Activated CD4-positive, alpha-beta T cell treated with anti-CD3 and anti-CD28 coated beads, Interleukin-2, amount 10 ng/mL, durations not matched to agents 7 days and 5 days (primary cell): ENCODE measurements at places on chromosomes 13 and 19. TPM values are rescaled to one million over a fixed set of nuclear protein-coding genes. Genes with fewer than 3 reads are reported as not detected.

DNA sequence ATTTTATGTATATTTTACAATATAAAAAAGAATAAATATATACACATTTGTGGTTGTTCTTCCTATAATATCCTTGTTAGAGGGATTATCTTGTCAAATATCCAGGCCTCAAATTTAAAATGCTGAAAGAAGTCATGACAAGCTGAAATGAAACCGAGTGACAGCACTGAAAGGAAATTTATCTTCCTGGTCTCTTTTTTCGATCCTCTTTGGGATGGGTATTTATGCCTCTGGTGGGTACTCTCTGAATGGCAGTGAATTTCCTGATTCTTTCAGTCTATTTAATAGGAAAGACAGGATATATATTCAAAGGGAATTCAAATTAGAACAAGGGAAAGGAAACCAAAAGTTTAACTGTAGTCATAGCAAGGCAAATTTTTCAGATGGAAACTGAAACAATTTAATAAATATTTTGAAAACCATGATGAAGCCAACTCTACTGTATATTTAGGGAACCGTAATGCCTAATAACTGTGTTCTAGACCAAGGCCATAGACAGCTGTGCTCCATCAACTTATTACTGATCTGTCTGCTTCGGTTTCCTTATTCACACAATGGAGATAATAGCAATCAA lies 97.9 kb downstream of the DLEU7 start:
- DNase-seq, result no peak

DNA sequence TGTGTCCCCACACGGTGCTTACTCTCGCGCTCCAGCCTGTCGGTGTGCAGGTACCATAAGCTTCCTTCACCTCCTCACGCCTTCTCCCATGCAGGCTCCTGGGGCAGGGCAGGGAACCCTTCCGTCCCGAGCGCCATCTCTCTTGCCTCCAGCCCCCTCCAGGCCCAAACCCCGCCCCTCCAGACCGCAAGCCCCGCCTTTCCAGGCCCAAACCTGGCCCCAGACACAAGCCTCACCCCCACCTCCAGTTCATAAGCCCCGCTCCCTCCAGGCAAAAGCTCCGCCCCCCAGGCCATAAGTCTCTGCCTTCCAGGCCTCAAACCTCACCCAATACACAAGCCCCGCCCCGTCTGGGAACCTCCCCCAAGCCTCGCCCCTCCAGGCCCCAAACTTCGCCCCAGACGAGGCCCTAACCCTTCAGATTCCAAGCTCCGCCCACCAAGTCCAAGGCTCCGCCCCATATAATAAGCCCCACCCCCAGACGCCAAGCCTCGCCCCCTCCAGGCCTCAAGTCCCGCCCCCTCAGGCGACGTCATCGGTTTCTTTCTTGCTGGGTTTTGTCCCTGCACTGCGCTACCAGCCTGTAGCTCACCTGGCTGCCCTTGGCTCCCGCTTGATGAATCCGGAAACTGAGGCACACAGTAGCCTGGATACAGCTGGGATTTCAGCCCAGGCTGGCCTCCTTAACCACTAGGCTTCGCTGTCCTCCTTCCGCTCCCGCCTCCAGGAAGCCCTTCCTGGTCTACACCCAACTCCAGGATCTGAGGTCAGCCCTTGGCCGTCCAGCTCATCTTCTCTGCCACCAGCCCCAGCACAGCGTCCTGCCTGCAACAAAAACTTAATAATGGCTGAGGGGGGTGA lies 16.1 kb downstream of the MKNK2 start:
- peak; percentile 71 for DNase-seq

DNA sequence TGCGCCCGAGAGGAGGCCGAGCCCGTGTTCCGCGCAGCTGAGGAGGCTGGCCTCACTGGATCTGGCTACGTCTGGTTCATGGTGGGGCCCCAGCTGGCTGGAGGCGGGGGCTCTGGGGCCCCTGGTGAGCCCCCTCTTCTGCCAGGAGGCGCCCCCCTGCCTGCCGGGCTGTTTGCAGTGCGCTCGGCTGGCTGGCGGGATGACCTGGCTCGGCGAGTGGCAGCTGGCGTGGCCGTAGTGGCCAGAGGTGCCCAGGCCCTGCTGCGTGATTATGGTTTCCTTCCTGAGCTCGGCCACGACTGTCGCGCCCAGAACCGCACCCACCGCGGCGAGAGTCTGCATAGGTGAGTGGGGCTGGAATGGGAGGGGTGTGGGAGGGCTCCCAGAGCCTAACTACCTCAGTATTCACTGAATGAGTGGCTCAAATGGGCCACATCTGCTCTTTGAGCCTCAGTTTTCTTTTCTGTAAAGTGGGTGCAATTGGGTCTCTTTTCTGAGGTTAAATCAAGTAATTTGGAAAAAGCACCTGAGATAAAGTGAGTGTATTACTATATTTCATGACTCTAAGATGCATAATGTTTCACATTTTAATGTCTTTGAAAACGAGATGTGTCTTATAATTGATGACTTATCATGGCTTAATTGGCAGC lies 11.7 kb downstream of the GRIN2D start:
- no peak for DNase-seq

- DNase-seq, result peak; percentile 100
Measured at GRCh38 chr19:58400916-58401839, 5.7 kb downstream of the RNF225 start.

- no peak for DNase-seq
Measured at GRCh38 chr19:23832717-23833327, 74.1 kb upstream of the ZNF681 start.

GRCh38 chr13:112637017-112637801 lies 49.3 kb upstream of the TUBGCP3 start:
- no peak for DNase-seq

- DNase-seq, result peak; percentile 43
Measured at GRCh38 chr13:110421696-110422385, 114.8 kb downstream of the COL4A2 start.

ZNF568 gene
- total RNA-seq, result 6.8 TPM

GRCh38 chr13:112455476-112456059 lies 79.4 kb downstream of the SPACA7 start:
- no peak for DNase-seq

DNA sequence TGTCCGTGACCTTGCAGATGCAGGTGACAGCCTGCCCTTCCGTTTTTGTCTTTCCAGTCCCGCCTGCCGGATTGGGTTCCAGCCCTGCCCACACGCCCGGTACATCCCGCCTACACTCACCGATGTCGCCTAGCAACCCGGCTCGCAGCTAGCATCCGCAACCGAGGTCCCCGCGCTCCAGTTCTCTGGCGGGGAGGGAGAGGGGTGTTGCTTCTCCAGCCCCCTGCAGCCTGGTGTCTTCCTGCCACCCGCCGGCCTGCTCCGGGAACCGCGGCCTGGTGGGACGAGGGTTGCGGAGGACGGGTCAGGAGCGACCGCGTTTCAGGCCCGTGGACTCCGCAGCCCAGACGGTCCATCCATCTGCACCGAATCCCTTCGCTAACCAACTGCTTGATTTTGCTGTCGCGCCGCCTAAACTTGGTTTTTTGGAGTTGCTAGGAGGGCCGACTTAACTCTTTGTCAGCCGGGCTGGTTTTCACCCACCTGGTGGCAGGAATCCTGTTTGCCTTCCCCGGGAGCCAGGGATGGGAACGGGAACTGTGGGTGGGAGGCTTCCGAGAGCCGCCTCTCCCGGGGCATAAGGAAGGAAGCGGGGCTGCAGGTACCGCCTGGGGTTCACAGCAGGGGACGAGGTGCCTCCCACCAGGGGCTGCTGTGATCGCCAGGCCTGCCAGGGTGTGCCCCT lies 15.4 kb upstream of the MATK start:
- DNase-seq, result peak; percentile 76

DNA sequence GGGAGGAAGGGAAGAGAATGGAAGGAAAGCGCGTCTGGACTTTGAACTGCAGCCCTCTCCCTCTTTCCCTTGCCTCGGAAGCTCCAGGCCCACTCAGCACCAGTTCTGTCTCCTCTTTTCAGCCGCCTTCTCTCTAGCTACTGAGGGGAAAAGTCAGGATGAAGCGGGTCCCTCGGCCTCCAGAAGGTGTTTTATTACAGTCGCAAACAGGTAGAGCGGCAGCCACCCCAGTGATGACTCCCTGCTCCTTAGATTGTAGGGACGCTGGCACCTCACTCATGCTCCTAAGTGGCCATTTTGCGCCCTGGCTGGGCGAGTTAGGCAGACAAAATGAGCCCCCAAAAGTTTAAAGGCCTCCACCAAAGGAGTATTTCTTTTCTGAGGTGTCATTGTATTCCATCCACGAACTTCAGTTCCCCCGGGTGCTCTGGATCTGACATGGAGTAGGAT lies 954 bp upstream of the STK24 start:
- no peak for DNase-seq

GRCh38 chr19:32773126-32773525 lies 53.6 kb downstream of the TDRD12 start:
- DNase-seq, result no peak

KLC3 gene
- not detected for total RNA-seq

FCAR gene
- total RNA-seq, result not detected

- DNase-seq, result no peak
Measured at GRCh38 chr13:68927387-68928026, 1180.1 kb upstream of the ATXN8OS start.

DNA sequence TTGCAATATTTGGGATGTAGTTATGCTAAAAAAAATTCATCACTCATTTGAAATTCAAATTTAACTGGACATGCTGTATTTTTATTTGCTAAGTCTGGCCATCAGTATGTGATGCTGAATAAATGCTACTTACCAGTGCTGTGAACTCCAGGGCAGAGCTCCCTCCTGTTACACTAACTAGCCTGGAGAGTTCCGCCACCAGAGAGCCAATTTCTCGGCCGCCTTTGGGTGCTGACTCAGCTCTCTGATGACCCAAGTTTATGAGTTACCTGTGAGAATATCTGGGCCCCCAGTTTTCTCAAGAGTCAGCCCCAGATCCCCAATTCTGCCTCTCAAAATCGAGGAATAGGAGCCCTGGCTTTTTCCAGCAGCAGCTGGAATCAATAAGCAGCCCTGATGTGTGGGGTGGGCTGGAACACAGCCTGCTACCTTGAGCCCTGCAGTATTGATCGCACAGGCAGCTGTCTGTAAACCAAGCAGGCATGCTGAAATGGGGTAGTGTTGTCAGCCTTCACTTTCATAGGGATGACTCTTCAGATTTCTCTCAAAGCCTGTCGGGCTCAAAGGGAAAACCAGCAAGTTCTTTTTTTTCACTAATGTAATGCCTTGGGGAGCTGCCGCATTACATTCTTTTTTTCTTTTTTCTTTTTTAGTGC lies 113.7 kb downstream of the DNAJC15 start:
- DNase-seq, result no peak

DNA sequence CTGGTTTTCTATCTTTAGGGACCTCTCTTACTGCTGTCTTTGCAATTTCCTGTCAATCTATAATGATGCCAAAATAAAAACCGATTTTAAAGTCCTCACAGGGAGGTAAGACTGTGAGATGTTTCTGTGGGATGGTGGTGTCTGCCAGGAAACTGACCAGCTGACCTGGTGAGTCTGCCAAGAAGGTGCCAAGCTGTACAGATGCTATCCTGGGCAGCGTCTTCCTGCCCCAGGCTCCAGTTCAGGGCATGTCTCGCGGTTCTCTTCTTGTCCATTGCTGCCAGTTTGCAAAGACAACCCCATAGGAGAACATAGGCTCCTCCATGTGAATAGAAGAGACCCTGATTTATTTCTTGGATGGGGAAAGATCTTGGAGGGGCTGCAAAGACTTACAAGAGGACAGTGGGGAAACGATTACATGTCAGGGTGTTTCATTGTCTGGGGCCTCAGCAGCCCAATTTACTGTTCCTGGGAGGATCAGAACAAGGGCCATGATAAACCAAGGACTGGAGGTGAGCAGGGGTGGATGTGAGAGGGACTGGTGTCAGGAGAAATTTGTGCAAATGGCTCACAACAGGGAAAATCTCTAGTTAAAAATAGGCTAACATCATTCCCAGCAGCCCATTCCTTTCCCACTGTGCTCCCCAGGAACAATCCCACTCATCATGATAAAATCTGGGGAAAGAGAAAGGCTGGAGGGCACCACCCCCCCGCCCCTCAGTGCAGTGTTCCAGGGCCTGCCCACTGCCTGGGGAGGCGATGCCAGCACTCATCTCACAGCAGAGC lies 42.7 kb upstream of the VSTM2B start:
- no peak for DNase-seq

DNA sequence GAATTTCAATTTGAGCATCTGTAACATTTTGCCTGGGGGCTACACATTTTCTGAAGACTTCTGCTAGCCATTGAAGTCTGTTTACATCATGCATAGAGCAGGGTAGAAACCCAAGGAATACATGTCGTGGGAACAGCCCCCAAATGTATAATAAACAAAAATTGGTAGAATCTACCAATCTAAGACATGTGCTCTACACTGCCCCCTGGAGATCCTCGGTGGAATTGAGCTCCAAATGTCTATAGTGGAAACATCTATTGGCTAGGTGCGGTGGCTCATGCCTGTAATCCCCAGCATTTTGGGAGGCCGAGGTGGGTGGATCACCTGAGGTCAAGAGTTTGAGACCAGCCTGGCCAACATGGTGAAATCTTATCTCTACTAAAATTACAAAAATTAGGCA lies 57.3 kb downstream of the MBD3L2B start:
- DNase-seq, result peak; percentile 37

DNA sequence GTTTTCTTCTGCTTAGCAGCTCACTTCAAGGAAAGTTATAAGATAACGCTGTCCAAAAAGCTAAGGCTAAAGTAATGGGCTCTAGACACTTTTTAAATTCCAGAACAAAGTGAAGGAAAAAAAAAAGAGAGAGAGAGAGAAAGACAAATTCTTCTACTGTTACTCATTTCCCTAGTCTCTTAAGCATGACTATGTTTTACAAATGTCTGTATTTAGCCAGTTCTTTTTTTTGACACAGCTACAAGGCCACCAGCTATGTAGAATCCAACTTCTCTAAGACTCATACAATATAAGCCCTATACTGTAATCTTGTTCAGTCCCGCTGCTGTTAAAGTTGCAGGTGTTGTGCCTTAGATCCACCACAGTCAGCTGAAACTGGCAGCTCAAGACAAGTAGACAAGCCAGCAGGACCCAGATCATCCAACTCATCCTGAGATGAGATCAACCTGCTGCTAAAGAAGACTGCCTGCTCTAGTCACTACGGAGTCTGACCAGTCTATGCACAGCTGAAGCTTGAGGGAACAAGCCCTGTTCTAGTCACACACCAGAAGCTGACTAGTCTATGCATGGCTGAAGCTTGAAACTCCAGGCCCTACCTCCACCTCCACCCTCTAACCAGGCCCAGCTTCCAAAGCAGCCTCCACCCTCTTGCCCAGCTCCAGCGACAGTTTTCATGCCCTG lies 10.3 kb upstream of the ZNF83 start:
- DNase-seq, result no peak
